ENCODE measurements at places on chromosomes 13 and 19.

DNA sequence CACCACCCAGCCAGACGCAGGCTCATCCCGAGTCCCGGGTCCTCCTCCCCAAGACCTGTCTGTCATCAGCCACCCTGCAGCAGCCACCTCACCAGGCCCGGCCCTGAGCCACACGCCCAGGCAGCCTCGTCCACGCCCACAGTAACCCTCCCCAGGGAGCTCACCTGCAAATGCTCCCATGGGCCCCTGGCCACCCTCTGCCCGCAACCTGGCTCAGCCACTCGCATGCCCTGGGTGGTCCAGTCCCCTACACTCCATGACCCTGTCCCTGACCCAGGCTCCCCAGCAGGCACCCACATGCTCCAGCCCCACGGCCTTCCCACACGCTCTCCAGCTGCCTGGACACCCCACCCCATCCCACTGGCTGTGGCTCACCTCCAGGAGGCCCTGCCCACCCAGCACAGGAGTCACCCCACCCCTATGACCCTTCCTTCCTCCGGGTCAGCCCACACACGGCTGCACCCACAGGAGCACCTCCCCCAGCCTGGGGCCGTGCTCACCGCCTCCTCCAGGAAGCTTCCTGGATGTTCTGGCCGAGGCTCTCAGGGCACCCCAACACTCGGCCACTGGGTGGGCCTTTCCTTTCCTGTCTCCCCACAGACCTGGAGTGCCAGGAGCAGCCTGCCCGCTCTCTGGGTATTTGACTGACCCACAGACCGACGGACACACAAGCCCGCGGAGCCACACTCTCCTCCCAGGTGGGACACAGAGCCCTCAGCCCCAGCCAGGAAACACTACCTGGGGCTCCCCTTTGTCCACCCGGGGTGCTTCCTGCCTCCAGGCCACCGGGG, 3.6 kb downstream of the TMEM259 start:
- no peak for DNase-seq
- H3K4me3 ChIP-seq: peak overlapping the region; percentile 38
- H3K27me3 ChIP-seq: no peaks in the 10 kb centered on the region
- H3K27ac ChIP-seq: peak overlapping the region; percentile 60

GRCh38 chr19:14786421-14786851, 8.1 kb upstream of the ADGRE2 start:
- no peaks in the 10 kb centered on the region for H3K36me3 ChIP-seq
- H3K27ac ChIP-seq: no peak overlapping the region
- DNase-seq: no peak
- H3K27me3 ChIP-seq: no peaks in the 10 kb centered on the region

- no peak overlapping the region for H3K4me3 ChIP-seq
- no peaks in the 10 kb centered on the region for H3K27me3 ChIP-seq
- H3K27ac ChIP-seq: no peak overlapping the region
- no peaks in the 10 kb centered on the region for H3K4me1 ChIP-seq
- H3K36me3 ChIP-seq: no peaks in the 10 kb centered on the region
These were observed 70.5 kb downstream of the ZNF568 start for GRCh38 chr19:36986601-36987000.

GRCh38 chr13:44046428-44046827, 166.7 kb downstream of the LACC1 start:
- no peak overlapping the region for H3K27ac ChIP-seq
- no peaks in the 10 kb centered on the region for H3K36me3 ChIP-seq
- H3K4me1 ChIP-seq: no peaks in the 10 kb centered on the region
- H3K4me3 ChIP-seq: no peak overlapping the region
- DNase-seq: no peak

- no peaks in the 10 kb centered on the region for H3K36me3 ChIP-seq
- H3K27ac ChIP-seq: no peak overlapping the region
- no peaks in the 10 kb centered on the region for H3K27me3 ChIP-seq
- DNase-seq: no peak
These were observed 16.8 kb upstream of the ADGRE2 start for GRCh38 chr19:14795078-14795721.

DNA sequence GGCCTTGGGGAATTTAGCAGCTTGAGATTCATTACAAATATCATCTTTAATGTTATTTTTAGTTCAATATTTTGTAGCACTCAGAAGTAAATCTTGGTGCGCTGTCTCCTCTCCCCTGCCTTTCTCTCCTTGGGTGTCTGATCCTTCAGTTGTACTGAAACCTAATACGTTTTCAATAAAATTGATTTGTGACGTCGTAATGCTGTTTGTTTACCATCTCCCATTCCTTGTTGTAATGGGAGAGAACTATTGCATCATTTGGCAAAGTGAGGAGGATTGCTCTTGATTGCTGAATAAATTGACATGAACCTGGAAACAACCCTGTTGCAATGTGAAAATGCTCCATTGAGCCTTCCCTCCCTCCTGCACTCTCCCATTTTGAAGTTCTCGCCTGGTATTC, 43.2 kb upstream of the TSHZ3 start:
- H3K4me3 ChIP-seq: no peak overlapping the region
- H3K4me1 ChIP-seq: no peaks in the 10 kb centered on the region
- DNase-seq: no peak
- H3K27me3 ChIP-seq: peaks cover 2% of the 10 kb centered on the region
- H3K36me3 ChIP-seq: no peaks in the 10 kb centered on the region
- no peak overlapping the region for H3K27ac ChIP-seq

GRCh38 chr13:28047757-28048388, 52.5 kb downstream of the FLT3 start:
- H3K27ac ChIP-seq: no peak overlapping the region
- no peak for DNase-seq
- H3K4me1 ChIP-seq: no peaks in the 10 kb centered on the region
- peaks cover 4% of the 10 kb centered on the region for H3K27me3 ChIP-seq

DNA sequence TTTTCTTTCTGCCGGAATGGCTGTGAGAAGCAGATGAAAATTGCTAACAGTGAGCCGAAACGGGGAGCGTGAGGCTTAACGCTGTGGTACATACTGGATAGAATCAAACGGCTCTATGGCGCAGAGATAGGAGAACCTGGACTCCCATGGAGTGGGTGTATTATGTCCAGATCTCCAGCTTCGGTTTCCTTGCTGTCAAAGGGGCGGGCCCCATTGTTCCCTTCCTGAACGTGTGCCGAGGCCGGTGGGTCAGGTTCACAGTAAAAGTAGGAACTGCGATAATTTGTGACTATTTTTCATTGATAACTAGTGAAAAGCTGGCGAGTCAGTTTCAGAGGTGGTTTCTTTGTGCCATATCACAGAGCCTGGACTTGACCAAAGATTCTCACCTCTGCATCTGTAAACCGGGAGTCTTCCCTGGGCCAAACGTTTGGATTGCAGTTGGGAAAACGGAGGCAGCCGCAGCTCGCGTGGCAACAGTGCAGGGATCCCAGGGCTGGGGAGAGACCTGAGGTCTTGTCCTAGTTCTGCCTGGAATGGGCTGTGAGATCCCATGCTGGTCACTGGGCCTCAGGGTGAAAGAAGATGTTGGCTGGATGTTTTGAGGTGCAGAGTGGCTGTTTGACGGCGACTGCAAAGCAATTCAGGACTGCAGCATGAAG, 752 bp downstream of the RPL18A start:
- H3K4me3 ChIP-seq: peak overlapping the region; percentile 89
- DNase-seq: no peak
- H3K4me1 ChIP-seq: peaks cover 14% of the 10 kb centered on the region
- no peaks in the 10 kb centered on the region for H3K27me3 ChIP-seq

- no peaks in the 10 kb centered on the region for H3K4me1 ChIP-seq
- H3K27ac ChIP-seq: no peak overlapping the region
- H3K4me3 ChIP-seq: no peak overlapping the region
These were observed 747.7 kb downstream of the PCDH17 start for GRCh38 chr13:58379221-58379620.

DNA sequence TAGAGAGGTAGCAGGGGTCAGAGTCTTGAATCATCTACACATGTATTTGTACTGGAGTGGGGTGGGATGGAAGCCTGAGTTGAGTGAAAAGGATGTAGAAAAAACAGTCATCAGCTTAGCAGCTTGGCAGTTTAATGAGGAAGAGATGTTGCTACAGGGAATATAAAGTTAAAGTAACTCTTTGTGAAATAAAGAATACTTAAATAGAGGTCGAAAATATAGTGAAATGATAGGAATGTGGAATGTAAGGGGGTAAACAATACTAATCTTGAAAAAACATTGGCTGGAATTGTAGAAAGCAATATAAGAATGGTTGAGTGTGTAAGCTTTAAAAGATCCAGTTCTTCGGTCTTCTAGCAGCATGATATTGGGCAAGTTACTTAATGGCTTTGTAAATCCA, 22.7 kb downstream of the NUP58 start:
- peaks cover 2% of the 10 kb centered on the region for H3K4me1 ChIP-seq
- H3K4me3 ChIP-seq: no peak overlapping the region
- H3K27ac ChIP-seq: no peak overlapping the region
- DNase-seq: no peak
- H3K36me3 ChIP-seq: peaks cover 7% of the 10 kb centered on the region

GRCh38 chr13:64369121-64369520, 2861.0 kb downstream of the PCDH9 start:
- H3K4me3 ChIP-seq: no peak overlapping the region
- H3K4me1 ChIP-seq: no peaks in the 10 kb centered on the region
- no peaks in the 10 kb centered on the region for H3K36me3 ChIP-seq
- no peak for DNase-seq
- no peaks in the 10 kb centered on the region for H3K27me3 ChIP-seq

DNA sequence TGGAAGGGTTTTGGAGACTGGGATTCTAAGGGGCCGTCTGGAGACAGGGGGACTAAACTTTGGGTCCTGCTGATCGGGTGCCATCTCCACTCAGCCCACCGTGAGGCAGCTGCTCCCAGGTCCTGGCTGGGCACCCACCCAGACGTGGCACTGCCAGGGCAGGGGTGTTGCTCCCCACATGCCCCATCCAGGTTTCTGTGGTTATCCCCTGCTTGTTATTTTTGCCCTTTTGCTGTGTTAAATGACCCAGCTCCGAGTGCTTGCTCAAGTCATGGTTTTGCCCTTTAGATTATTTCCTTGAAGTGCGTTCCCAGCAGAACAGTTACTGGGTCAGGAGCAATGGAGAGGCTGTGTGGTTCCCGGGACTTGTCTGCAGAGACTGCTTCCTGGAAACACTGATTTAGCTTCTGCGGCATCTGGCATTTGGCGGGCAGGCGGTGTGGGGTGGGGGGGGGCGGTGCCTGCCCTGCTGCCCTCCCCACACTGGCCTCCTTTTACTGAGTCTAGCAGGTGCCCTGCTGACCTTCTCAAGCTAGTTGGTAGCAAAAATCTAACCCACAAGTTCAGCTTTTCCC, 1.9 kb downstream of the RAB11B start:
- H3K4me1 ChIP-seq: peaks cover 29% of the 10 kb centered on the region
- H3K4me3 ChIP-seq: no peak overlapping the region
- H3K27ac ChIP-seq: no peak overlapping the region
- no peaks in the 10 kb centered on the region for H3K27me3 ChIP-seq
- no peaks in the 10 kb centered on the region for H3K36me3 ChIP-seq

DNA sequence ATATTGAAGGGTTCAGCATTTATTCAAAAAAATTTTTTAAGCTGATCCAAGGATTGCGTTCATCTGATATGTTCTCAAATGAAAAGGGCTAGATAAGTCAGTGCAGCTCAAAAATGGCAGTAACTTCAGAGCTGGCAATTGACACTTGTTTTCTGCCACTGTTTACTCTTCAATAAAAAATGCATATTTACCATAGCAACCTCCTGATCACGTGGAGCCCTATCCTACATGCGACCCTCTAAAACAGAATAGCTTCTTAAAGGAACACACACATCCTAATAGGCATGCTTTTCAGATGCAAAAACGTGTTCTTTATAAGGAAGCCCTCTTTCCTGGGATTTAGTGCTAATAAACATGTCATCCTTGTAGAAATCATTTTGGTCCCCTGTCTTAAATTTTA, 150.2 kb downstream of the ZNF536 start:
- no peaks in the 10 kb centered on the region for H3K27me3 ChIP-seq
- no peaks in the 10 kb centered on the region for H3K36me3 ChIP-seq
- H3K4me1 ChIP-seq: no peaks in the 10 kb centered on the region
- no peak overlapping the region for H3K4me3 ChIP-seq
- no peak for DNase-seq
- no peak overlapping the region for H3K27ac ChIP-seq

DNA sequence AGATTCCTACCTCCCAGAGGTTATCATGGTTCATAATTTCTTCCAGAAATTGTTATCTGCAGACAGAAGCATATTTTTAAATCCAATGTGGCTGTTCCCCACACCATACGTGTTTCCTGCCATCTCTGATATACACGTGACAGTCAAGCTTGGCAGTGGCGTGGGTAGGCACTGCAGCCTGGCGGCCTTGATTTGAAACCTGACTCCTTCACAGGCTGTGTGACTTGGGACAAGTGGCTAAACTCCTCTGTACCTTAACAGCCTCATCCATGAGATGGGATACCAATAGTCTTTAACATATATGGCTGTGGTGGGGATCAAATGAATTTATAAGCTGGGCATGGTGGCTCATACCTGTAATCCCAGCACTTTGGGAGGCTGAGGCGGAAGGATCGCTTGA, 33.2 kb downstream of the DPF1 start:
- H3K4me1 ChIP-seq: peaks cover 12% of the 10 kb centered on the region
- H3K36me3 ChIP-seq: peaks cover 18% of the 10 kb centered on the region
- no peak for DNase-seq
- H3K4me3 ChIP-seq: no peak overlapping the region

DNA sequence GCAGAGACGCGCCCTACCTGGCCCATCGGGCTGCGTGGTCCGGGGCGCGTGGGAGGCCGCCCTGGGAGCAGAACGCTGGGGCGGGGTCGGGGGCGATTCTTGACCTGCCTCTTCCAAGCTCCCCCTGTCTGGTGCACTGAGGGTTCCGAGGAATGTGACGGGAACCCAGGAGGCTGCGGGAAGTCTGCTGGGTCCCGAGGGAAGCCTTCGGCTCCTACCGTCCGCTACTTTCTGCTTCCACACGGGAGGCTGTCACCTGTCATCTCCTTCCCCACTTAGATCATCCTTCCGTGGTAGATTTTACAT, 781 bp upstream of the SPRYD7 start:
- peak overlapping the region; percentile 52 for H3K27ac ChIP-seq
- H3K27me3 ChIP-seq: no peaks in the 10 kb centered on the region
- H3K4me3 ChIP-seq: peak overlapping the region; percentile 82

GRCh38 chr19:38172001-38172400, 52.0 kb downstream of the DPF1 start:
- H3K27me3 ChIP-seq: no peaks in the 10 kb centered on the region
- no peak overlapping the region for H3K27ac ChIP-seq
- H3K4me1 ChIP-seq: peaks cover 24% of the 10 kb centered on the region
- H3K36me3 ChIP-seq: peaks cover 10% of the 10 kb centered on the region
- no peak for DNase-seq

All from keratinocyte (primary cell).